ENCODE measurements at places on chromosomes 1 and 21.

DNA sequence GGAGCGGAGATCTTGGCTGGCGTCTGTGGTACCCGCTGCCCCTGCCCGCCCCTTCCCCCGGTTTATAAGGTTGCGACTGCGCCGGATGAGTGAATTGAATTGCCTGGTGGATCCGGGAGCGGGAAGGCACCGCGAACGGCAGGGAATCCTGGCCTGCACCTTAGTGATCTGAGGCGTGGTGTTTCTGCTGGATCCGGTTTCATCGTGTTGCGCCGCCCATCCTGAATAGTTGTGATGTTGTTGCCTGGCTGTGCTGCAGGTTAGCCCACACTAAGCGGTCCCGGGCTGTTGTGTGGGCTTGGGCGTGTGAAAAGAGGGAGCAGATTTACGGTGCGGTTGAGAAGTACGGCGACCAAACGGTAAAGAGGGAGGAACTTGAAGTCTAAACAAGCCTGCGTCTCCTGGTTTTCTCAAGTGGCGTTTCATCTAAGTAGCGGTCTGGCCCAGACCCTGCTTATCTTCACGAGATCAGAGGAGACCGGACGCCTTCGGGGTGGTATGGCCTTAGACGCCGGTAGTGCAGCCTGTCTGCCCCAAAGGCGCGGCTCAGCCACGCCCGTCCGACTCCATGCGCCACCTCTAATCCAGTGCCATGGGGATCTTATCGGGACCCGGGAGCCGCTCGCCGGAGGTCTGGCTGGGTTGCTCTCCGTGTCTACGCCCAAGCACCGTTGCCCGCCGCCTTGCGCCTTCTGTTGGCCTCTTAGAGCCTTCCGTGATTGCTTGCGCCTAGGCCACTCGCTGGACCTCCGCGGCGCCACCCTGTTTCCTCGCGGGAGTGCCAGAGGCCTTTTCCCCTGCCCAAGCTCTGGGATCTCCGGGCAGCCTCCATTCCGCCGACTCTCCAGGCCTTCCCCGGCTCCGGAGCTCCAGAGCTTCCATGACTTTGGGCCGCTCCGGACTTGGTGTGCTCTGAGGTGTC, 87.5 kb upstream of the RHOU start:
- peak; percentile 44 for DNase-seq

GRCh38 chr21:42453224-42453985, 42.6 kb downstream of the RSPH1 start:
- no peak for DNase-seq

GRCh38 chr1:62068978-62069377, 125.7 kb upstream of the L1TD1 start:
- DNase-seq: peak; percentile 3

- no peak for DNase-seq
Measured at GRCh38 chr1:67399199-67399993, 30.8 kb downstream of the SERBP1 start.

- no peak for DNase-seq
Measured at GRCh38 chr1:193417945-193418744, 231.7 kb upstream of the B3GALT2 start.

- DNase-seq: no peak
Measured at GRCh38 chr1:14140831-14141401, 440.9 kb downstream of the PRDM2 start.

DNA sequence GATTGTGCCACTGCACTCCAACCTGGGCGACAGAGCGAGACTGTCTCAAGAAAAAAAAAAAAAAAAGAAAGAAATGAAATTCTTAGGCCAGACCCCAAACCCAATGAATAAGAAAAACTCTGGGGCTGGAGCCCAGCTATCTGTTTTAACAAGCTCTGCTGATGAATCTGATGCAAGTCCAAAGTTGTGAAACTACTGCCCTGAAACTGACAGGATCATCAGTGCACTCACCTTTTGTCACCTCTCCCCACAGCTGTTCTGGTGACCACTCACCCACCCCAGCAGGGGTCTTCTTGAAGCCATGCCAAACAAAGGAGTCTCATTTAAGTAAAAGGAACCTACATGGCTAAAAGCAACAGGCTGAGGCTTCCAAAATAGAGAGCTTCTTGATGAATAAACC, 8.4 kb downstream of the PABPC4 start:
- no peak for DNase-seq

GRCh38 chr1:109266965-109267364, 16.0 kb downstream of the PSRC1 start:
- no peak for DNase-seq

DNA sequence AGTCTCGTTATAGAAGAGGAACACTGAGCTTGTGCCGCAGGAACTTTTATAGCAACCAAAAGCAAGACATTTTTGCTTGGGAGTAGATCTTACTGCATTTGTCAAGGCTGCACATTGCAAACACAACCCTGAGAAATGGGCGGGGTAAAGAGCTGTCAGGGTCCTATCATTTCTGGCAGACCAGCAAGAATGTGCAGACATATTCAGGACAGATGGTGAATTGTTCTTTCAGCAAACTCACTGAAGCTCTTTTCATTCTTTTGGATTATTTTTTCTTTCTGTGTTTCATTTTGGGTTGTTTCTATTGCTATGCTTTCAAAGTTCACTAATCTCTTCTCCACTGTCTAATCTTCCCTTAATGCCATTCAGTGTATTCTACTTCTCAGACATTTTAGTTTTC, 5.1 kb upstream of the ACTN2 start:
- no peak for DNase-seq

- DNase-seq: no peak
Measured at GRCh38 chr1:206703661-206704060, 19.0 kb downstream of the MAPKAPK2 start.

DNA sequence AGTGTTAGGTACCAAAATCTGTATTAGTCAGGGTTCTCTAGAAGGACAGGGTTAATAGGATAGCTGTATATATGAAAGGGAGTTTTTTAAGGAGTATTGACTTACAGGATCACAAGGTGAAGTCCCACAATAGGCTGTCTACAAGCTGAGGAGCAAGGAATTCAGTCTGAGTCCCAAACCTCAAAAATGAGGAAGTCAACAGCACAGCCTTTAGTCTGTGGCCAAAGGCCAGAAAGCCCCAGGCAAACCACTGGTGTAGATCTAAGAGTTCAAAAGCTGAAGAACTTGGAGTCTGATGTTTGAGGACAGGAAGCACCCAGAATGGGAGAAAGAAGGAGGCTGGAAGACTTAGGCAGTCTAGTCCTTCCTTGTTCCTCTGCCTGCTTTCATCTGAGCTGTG, 487.5 kb upstream of the CHRM3 start:
- DNase-seq: no peak

GRCh38 chr1:85438353-85438752, 26.6 kb downstream of the DDAH1 start:
- no peak for DNase-seq

- no peak for DNase-seq
Measured at GRCh38 chr1:183234660-183235476, 48.8 kb downstream of the LAMC2 start.

DNA sequence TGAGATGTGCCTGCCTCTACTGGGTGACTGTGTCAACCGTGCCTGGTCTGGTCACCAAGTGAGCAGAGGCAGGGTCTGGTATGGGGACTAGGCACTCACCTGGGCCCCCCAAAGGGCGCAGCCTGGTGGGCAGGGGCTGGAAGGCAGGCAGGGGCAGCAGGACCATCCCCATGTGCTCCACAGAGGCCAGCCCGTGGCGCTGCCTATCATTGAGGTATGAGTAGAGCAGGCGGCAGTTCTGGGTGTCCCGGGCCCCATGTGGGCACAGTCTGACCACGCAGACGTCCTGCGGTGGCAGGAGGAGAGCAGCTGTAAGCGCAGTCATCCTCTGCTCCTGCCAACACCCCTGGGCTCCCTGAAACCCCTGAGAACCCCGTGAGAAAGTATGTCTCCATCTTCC, 23.7 kb downstream of the SPOCD1 start:
- no peak for DNase-seq

DNA sequence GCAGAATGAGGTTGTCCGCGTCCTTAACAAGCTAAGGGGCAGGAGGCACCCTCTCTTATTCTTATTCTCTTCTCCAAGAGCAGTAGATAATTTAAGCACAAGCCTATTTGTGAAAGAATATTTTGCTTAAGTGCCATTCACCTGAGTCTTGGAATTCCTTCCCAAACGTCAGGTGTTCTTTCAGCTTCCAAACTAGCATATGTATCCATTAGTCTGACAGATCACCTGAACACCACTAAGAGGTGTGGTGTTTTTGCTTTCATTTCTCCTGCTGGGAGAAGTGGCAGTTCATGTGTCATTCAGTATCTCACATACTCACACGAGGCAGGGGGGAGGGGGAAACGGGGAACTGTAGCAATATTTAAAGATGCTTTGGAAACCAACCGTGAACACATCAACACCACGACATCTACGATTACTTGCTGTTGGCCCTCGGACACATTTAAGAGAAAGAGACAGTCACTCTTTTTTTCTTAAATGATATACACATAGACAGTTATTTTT, 45.5 kb upstream of the RBM15 start:
- no peak for DNase-seq

DNA sequence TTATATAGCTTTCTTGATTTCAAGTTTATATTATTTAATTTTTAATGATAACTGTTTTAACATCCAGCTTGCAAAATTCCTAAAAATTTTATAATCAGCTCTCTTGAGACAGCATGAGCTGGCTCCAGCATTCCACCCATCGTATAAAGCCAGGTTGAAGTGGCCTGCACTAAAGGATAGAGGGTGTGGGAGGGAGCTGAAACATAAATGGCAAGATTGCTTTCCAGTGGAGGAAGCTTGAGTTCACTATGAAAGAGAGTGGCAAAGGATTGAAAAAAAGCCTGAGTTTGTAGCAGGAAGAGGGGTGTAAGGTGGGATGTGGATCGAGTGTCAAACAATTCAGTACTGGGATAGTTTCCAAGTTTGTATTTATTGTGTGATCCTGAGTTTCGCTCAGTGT, 48.5 kb upstream of the ZNF644 start:
- no peak for DNase-seq

DNA sequence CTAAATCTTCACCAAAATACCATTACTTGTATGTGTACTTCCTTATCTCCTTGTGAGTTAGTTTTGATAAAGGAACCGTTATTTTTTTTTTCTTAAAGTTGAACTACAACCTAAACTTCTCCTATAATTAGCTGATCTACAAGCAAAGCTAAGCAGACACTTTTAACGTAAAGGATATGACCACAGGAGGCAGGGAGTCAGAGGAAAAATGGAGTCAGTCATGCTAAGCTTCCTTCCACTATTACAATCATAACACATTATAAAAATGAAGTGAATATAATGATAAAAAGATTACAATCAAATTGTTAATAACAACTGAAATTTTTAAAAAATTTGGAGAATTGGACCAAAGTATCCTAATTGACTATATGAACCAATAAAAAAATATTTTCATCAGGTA, 892.6 kb downstream of the KCNT2 start:
- DNase-seq: no peak

- no peak for DNase-seq
Measured at GRCh38 chr21:40546647-40547046, 300.3 kb downstream of the DSCAM start.

DNA sequence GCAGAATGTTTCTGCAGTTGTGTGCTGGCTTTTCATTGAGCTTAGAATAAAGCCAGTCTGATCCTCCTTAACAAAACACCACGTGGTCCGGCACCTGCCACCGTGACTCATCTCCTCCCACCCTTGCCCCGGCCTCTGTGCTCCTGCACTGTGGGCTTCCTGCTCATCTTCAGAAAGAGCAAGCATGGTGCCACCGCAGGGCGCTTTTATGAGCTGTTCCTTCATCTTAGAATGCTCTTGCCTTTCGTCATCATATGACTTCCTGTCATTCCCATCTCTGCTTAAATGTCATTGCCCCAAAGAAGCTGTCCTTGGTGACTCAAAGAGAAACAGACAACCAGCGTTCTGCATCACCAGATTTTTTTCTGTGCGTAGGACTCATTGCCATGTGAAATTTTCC, 117.8 kb downstream of the HHAT start:
- no peak for DNase-seq

GRCh38 chr1:47669081-47669585, 231.3 kb downstream of the FOXD2 start:
- no peak for DNase-seq

DNA sequence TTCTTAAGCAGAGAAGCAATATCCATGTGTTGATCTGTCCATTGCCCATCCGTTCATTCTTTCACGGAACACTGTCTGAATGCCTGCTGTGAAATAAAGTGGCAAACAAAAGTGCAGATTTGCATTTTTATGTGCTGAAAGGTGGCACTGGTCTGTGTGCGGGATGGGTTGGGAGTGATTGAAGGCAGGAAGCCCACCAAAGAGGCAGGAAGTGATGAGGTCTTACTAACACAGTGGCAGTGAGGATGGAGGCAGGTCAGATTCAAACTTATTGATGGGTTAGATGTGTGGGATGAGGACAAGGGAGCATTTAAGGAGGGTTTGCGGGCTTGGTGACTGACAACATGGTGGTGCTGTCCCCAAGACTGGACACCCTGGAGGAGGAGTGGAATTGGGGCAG, 8.3 kb downstream of the PTPRF start:
- DNase-seq: no peak

DNA sequence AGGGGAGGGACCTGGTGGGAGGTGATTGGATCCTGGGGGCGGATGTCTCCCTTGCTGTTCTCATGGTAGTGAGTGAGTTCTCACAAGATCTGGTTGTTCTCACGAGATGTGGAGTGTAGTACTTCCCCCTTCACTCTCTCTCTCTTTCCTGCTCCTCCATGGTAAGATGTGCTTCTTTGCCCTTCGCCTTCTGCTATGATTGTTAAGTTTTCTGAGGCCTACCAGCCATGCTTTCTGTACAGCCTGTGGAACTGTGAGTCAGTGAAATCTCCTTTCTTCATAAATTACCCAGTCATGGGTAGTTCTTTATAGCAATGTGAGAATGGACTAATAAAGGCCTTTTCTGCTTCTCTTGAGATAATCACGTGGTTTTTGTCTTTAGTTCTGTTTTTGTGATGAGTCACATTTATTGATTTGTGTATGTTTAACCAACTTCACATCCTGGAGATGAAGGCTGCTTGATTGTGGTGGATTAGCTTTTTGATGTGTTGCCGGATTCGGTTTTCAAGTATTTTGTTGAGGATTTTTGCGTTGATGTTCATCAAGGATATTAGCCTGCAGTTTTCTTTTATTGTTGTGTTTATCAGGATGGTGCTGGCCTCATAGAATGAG, 45.5 kb downstream of the RABGAP1L start:
- no peak for DNase-seq

- no peak for DNase-seq
Measured at GRCh38 chr1:40887012-40887378, 24.8 kb upstream of the CITED4 start.

DNA sequence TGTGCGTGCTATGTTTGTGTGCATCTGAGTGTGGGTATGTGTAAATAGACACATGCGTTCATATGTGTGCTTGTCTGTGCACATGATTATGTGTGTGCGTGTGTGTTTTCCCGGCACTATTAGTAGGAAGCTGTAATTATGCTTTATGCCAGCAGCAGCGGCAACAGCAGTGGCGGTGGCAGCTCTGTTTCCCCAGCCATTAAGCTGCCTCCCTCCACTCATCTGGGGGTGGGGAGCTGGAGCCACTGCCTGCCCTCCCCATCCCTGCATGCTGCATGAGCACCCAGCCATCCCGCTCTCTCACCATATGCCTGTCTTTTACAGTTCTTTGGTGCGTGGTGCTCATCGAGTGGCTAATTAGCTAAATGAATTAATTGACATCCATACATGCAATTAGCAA, 30.5 kb upstream of the ACOT11 start:
- DNase-seq: no peak
